ENCODE measurements at places on chromosomes 7 and 10. TPM values are rescaled to one million over a fixed set of nuclear protein-coding genes. Genes with fewer than 3 reads are reported as not detected.

The AKR1B15 gene
- not detected for total RNA-seq

The LRRTM3 gene
- total RNA-seq = not detected

The ARID5B gene
- total RNA-seq = 20.5 TPM

The LIPN gene
- total RNA-seq = 0.34 TPM

The GPR26 gene
- total RNA-seq = not detected

The LIPA gene
- total RNA-seq = 48.3 TPM

DNA sequence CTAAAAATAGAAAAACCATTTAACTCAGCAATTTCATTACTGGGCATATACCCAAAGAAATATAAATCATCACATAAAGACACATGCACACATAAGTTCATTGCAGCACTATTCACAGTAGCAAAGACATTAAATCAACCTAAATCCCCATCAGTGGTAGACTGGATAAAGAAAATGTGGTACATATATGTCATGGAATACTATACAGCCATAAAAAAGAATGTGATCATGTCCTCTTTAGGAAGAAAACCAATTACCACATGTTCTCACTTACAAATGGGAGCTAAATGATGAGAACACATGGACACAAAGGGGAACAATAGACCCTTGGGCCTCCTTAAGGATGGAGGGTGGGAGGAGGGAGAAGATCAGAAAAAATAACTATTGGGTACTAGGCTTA is 36.0 kb upstream of the ACBD5 start:
- H3K27me3 ChIP-seq = peaks cover 4% of the 10 kb centered on the region
- no peak overlapping the region for H3K27ac ChIP-seq
- H3K36me3 ChIP-seq = no peaks in the 10 kb centered on the region
- no peak for DNase-seq
- H3K4me1 ChIP-seq = no peaks in the 10 kb centered on the region
- H3K4me3 ChIP-seq = no peak overlapping the region

DNA sequence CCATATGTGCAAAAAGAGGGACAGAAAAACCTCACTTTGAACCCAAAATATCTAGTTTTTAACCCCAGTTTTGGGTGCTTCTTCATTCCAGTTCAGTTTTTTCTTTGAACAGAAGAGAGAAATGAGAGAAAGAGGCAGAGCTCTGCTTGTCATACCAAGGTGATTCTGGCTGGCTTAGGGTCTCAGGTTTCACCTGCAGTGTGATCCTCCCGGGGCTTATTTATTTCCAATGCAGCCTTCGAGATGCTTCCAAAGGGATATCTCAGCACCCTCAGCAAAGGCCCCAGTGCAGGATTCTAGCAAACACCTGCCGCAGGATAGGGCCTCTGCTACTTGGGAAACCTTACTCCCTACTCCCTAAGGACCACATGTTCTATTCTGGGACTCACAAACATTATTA is 131.3 kb downstream of the WDR11 start:
- no peaks in the 10 kb centered on the region for H3K36me3 ChIP-seq
- H3K27me3 ChIP-seq = no peaks in the 10 kb centered on the region
- no peak overlapping the region for H3K27ac ChIP-seq
- H3K4me1 ChIP-seq = no peaks in the 10 kb centered on the region
- H3K4me3 ChIP-seq = no peak overlapping the region
- no peak for DNase-seq

DNA sequence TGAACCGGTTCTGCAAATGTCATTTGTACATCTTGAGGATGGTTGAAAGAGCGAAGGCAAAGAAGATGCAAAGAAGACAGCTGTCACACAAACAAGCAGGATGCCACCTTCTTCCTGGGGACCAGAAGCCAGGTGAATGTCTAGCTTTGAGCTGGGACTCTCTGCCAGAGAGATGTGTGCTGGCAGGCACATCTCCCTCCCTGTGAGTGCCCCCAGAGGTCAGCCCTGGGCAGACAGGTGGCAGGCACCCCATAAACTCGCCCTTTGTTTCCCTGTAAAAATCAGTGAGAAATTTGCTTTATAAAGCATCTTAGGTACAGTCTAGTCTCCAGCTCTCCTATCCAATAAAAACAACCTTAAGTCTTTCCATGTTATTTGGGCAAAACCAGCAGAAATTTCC is 2.6 kb upstream of the TCERG1L start:
- DNase-seq = no peak
- H3K27ac ChIP-seq = no peak overlapping the region
- H3K27me3 ChIP-seq = no peaks in the 10 kb centered on the region
- no peaks in the 10 kb centered on the region for H3K4me1 ChIP-seq
- no peaks in the 10 kb centered on the region for H3K36me3 ChIP-seq

DNA sequence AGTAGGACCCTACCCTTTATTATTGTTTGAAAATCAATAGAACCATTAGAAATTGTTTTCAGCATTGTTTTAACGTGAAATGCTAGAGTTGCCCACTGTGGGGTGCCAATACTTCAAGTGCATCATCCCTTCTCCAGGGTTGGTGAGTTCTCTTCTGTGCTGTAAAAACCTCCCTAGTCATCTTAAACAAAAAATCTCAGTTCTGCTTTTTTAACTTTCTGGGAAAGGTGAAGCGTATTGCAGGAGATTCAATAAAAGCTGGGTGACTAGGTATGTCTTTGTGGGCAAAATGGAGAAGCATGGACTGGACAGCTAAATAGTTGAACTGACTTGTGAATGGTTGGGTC is 699.1 kb downstream of the SUGCT start:
- no peak overlapping the region for H3K27ac ChIP-seq
- no peak overlapping the region for H3K4me3 ChIP-seq
- H3K4me1 ChIP-seq = no peaks in the 10 kb centered on the region
- no peaks in the 10 kb centered on the region for H3K36me3 ChIP-seq

- H3K27ac ChIP-seq = peak overlapping the region; percentile 3
- no peaks in the 10 kb centered on the region for H3K27me3 ChIP-seq
- no peak for DNase-seq
- H3K4me3 ChIP-seq = no peak overlapping the region
- H3K36me3 ChIP-seq = peaks cover 75% of the 10 kb centered on the region
- H3K4me1 ChIP-seq = peaks cover 20% of the 10 kb centered on the region
These were observed 232.1 kb downstream of the CELF2 start for GRCh38 chr10:11249808-11250195.

- H3K36me3 ChIP-seq = no peaks in the 10 kb centered on the region
- H3K4me3 ChIP-seq = no peak overlapping the region
- H3K4me1 ChIP-seq = no peaks in the 10 kb centered on the region
- no peak overlapping the region for H3K27ac ChIP-seq
- DNase-seq = no peak
These were observed 95.3 kb upstream of the GNAI1 start for GRCh38 chr7:80039251-80039884.

- DNase-seq = no peak
- H3K4me3 ChIP-seq = no peak overlapping the region
- no peak overlapping the region for H3K27ac ChIP-seq
- H3K27me3 ChIP-seq = no peaks in the 10 kb centered on the region
- peaks cover 10% of the 10 kb centered on the region for H3K36me3 ChIP-seq
These were observed 18.3 kb downstream of the PLEKHA1 start for GRCh38 chr10:122392835-122393234.

DNA sequence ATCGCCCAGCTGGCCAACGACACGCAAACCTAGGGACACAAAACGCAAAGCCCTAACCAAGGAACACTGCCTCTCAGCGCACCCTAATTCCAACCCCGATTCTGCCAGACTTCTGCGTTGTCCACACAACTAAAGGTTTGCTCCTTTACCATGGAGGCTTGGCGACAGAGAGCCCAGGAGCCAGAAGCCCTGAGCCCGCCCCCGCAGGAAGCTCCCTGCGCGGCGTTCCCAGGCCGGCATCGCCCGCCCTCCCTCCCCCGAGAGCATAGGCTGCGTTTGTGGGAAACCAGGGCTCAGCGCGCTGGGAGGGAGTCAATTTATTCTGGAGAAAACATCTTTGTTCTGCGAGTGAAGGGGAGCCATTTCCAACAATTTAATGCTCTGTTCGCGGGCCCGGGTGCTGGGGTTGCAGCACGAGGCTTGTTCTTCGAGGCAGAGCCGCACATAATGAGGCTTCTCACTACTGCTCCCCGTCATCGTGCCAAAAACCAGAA is 103.9 kb downstream of the GRID1 start:
- no peaks in the 10 kb centered on the region for H3K4me1 ChIP-seq
- no peak overlapping the region for H3K27ac ChIP-seq
- no peaks in the 10 kb centered on the region for H3K36me3 ChIP-seq
- peaks cover 3% of the 10 kb centered on the region for H3K27me3 ChIP-seq
- no peak for DNase-seq
- no peak overlapping the region for H3K4me3 ChIP-seq

- H3K27ac ChIP-seq = peak overlapping the region; percentile 92
- H3K36me3 ChIP-seq = peaks cover 9% of the 10 kb centered on the region
- no peaks in the 10 kb centered on the region for H3K27me3 ChIP-seq
- peak; percentile 10 for DNase-seq
These were observed 1.2 kb downstream of the UBE3C start for GRCh38 chr7:157139810-157140510.

Measured in naive thymus-derived CD4-positive, alpha-beta T cell (primary cell).